Activated CD4-positive, CD25-positive, alpha-beta regulatory T cell (primary cell): ENCODE measurements at places on chromosomes 6 and 20.

GRCh38 chr6:95266537-95267258 lies 310.6 kb upstream of the MANEA start:
- no peak for DNase-seq

- no peak for DNase-seq
These were observed 2.4 kb upstream of the KCNK5 start for GRCh38 chr6:39231521-39232243.

GRCh38 chr20:1722513-1723050 lies 65.0 kb upstream of the SIRPG start:
- DNase-seq, result no peak

GRCh38 chr6:156731396-156731795 lies 45.8 kb upstream of the ARID1B start:
- no peak for DNase-seq

DNA sequence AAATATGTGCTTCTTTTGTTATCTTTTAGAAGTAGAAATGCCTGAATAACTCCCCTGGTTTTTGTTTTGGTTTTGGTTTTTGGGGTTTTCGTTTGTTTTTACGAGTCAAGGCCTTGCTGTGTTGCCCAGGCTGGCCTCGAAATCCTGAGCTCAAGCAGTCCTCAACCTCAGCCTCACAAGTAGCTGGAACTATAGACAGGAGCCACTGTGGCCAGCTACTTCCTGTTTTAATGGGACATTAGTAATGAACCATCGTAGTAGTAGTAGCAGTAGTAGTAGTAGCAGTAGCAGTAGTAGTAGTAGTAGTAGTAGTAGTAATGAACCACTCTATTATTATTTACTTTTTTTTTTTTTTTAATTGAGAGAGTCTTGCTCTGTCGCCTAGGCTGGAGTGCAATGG lies 66.0 kb downstream of the UBR2 start:
- no peak for DNase-seq

- no peak for DNase-seq
These were observed 37.1 kb downstream of the TNFAIP3 start for GRCh38 chr6:137903933-137904821.

- no peak for DNase-seq
These were observed 36.1 kb upstream of the MAPK13 start for GRCh38 chr6:36094238-36094637.

DNA sequence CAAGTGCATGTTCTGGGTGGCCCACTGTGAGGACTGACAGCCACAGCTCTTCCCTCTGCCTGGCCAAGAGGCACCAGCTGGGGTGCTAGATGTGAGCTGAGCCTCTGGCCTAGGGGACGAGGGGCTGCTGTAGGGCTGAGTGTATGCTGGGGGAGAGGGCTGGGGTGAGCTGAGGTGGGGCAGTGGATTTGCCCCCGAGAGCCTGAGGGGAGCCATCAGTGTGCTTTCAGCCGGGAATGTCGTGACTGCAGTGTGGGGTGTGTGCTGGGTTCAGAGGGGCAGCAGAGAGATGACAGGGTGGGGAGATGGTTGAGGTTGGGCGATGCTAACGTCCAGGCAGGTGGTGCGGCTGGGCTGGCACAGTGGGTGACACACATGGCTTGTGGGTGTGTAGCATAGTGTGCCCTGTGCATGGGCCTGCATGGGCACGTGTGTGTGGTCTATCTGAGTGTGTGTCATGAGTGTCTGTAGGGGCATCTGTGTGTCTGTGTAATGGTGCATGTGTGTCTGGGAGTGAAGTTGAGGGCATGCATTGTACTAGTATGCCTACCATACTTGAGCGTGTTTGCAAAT lies 46.0 kb upstream of the BLCAP start:
- no peak for DNase-seq

- DNase-seq, result no peak
These were observed 297.8 kb downstream of the PRL start for GRCh38 chr6:21999012-21999528.

DNA sequence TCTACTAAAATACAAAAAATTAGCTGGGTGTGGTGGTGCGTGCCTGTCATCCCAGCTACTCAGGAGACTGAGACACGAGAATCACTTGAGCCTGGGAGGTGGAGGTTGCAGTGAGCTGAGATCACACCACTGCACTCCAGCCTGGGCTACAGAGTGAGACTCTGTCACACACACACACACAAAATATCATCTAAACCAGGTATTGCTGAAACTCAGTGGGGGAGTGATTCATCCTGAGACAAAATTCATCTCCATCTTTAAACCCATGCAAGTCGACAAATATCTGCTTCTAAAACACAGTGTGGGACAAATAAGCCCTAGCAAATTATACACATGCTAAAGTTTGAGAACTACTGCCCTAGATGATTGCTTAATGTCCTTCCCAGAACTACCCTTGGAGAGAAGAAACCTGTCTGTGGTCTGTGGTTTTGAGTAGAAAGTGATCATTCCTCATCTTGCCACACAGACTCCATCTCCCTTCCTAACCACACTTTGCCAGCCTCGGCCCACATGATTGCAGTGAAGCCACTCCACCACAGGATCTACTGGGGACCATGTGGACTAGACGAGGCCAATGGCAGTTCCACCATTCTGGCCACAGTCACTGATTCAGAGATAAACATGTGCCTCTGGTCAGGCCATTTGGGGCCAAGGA lies 130.3 kb downstream of the OPRM1 start:
- no peak for DNase-seq

- no peak for DNase-seq
These were observed 14.4 kb upstream of the SLC17A2 start for GRCh38 chr6:25944688-25945574.

DNA sequence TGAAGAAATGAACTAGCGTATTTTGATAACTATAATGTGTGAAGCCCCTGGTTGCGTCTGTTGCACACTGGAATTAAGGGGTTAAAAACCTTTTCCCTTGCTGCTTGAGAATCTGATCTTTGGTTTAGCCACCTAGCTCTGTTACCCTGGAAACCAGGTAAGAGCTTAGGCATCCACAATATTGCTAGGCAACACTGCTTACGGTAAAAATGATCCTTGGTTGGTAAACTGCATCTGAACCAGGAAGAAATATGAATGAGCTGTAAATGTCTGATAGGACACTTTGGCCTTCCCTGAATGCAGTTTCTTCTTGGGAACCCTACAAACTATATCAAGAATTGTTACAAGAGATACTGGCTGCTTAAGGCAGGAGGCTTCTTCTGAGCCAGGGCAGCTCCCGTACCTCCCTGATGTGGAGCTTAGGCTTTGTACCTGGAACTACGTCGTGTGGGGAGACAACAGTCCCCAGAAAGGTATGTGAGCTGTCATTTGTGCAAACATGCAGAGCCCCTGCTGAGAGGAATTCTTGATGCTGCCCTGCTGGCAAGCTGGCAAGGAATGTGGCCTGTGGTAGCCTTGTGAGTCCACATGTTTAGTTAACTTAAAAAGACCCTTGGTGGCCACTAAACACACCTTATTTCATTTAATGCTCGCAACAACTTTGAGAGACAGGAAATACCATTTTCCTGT lies 18.4 kb downstream of the UBE3D start:
- no peak for DNase-seq

- DNase-seq, result no peak
These were observed 1.9 kb downstream of the STMND1 start for GRCh38 chr6:17103715-17104114.

DNA sequence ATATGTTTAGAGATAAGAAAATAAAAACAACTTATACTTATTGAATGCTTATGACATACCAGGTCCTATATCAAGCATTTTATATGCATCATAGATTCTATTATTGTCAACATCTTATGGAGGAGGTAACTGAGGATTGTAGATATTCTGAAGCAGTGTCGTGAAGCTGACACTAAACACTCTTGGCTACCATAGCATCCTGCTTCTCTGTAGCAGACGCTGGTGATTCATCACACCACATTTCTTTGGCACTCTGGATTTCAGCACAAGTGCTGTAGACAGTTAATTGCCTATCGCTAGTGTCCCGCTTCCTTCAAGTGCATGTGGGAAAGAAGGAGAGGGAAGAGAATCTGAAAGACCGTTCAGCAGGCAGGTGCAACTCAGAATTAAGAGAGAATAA lies 317.1 kb downstream of the PLCB1 start:
- no peak for DNase-seq

DNA sequence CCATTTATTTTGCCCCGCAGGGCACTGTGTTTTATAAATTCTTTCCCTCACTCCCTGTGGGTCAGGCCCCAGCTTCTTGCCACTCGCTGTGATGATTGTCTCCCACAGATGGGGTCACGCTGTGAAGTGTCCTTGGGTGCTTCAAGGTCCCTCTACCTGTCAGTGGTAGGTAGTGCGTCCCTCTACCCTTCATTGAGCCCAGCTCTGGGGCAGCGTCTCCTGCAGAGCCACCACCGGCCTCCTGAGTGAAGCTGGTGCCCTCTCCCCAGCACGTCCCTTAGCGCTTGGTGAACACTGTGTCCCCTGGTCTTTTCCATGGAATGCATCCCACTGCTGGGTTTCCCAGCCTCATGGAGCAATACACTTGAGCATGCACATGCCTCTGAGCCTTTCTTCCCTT lies 108.2 kb downstream of the NRN1 start:
- DNase-seq, result no peak

DNA sequence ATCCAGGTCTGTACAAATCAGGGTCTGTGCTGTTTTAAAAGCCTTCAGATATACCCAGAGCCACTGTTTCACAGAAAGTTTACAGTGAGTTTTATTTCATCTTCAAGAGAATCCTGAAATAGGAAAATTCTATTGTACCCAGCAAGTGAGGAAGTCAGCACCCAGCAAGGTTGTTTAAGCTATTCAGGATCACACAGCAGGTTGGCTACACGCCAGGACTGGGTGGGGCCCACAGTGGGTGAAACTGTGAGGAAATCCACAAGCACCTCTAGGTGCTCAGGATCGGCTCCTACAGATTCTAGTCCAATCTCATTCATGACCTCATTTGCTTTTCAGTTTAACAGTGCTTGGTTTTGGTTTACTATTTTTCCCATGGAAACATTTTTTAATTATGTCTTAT lies 128.9 kb downstream of the SYNDIG1 start:
- no peak for DNase-seq

DNA sequence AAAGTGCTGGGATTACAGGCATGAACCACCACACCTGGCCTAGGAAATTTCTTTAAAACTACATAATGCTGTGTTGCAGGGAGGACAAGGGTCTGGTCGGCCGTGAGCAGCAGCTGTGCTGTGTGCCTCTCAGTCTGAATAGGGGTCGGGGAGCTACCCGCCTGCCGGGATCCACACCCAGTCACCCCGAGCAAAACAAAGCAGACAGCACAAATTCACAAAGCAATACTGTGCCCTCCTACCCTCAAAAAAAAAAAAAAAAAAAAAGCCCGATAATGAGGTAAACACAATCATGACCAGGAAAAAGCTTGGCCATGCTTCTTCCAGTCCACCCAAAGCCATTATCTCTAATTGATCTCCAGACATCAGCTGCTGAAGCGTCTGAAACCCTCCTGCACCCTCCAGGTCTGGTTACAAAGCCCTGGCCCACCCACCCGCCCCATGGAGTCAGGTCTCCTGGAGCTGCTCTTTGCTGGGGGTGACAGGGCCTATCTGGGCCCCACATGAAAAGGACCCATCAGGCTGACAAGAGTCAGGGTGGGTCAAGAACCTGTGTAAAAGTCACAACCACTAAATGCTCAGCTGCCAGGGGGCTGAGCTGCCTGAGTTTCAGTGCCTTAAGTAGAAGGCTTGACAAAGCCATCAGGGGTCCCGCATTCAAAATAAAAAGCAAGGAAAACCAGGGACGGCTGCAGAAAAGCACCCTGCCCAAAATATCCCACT lies 88.2 kb downstream of the NOL4L start:
- no peak for DNase-seq

DNA sequence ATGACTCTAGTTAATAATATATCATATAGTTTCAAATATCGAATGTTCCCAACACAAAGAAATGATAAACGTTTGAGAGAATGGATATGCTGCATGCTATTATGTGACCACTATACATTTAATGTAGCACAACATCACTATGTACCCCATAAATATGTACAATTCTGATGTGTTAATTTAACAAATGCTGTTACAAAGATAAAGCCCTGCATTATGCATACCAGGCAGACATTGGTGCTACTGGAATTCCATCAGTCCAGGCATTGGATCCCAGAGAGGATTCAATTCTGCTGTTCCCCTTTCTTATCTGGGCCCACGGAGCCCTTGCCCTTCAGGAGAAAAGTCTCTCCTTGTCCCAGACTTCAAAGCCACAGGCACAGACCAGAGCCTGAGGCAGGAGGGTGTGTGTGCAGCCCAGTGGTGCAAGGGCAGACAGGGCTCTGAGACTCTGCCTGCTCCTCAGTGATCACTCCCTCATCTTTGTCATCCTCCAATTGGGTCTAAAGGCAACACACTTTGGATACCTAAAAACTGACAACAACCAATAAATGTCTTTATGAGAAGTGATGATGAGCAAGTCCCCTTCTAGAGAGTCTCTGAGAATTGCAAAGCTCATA lies 45.2 kb downstream of the PSMG4 start:
- DNase-seq, result no peak

DNA sequence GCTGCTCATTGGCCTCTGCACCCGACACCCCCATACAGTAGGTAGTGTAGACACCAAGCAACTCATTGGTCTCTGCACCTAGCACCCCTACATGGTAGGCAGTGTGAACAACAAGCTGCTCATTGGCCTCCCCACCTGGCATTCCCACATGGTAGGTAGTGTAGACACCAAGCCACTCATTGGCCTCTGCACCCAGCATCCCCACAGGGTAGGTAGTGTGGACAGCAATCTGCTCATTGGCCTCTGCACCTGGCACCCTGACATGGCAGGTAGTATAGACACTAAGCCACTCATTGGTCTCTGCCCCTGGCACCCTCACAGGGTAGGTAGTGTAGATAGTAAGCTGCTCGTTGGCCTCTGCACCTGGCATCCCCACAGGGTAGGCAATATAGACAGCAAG lies 226.0 kb downstream of the SLC24A3 start:
- DNase-seq, result no peak

- no peak for DNase-seq
These were observed 32.7 kb downstream of the WDR27 start for GRCh38 chr6:169669147-169669546.

- no peak for DNase-seq
These were observed 6.0 kb downstream of the RGS17 start for GRCh38 chr6:153125032-153125431.

- DNase-seq, result no peak
These were observed 129.3 kb downstream of the CD83 start for GRCh38 chr6:14246876-14247275.

GRCh38 chr6:31268836-31269235 lies 3.1 kb downstream of the HLA-C start:
- DNase-seq, result no peak

- no peak for DNase-seq
These were observed 31.3 kb downstream of the NSFL1C start for GRCh38 chr20:1435337-1435699.

- no peak for DNase-seq
These were observed 601.0 kb downstream of the GRIK2 start for GRCh38 chr6:101994521-101994920.

GRCh38 chr6:137925141-137925698 lies 58.2 kb downstream of the TNFAIP3 start:
- no peak for DNase-seq

- no peak for DNase-seq
These were observed 176.4 kb downstream of the SOX4 start for GRCh38 chr6:21769968-21770367.

GRCh38 chr20:45037050-45037449 lies 63.9 kb downstream of the KCNS1 start:
- DNase-seq, result no peak
